ENCODE measurements at places on chromosomes 7 and 10. TPM values are rescaled to one million over a fixed set of nuclear protein-coding genes. Genes with fewer than 3 reads are reported as not detected.

GRCh38 chr10:79153745-79154144 lies 85.0 kb downstream of the ZMIZ1 start:
- DNase-seq: no peak

DNA sequence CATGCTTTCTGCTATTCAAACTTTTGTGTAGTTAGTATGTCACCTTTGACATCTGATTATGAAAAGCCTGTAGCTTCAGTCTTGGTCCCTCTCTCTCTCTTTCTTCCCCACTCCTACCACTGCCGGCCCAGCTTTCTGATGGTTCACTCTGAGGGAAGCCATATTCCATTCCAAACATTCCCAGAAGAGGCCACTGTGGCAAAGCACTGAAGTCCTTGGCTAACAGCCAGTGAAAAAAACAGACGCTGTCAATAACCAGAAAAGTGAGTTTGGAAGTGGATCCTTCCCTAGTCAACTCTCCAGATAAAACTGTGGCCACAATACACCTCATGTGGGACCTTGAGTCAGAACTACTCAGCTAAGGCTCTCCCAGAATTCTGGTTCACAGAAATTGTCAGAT lies 950.7 kb upstream of the PHF14 start:
- DNase-seq: no peak

GRCh38 chr7:374706-375311 lies 84.8 kb downstream of the FOXL3 start:
- no peak for DNase-seq

Gene CYP2C8
- total RNA-seq: not detected

- no peak for DNase-seq
These were observed 25.5 kb downstream of the CFAP70 start for GRCh38 chr10:73333202-73333601.

GRCh38 chr10:22554461-22555182 lies 159.8 kb downstream of the PIP4K2A start:
- DNase-seq: peak; percentile 93

DNA sequence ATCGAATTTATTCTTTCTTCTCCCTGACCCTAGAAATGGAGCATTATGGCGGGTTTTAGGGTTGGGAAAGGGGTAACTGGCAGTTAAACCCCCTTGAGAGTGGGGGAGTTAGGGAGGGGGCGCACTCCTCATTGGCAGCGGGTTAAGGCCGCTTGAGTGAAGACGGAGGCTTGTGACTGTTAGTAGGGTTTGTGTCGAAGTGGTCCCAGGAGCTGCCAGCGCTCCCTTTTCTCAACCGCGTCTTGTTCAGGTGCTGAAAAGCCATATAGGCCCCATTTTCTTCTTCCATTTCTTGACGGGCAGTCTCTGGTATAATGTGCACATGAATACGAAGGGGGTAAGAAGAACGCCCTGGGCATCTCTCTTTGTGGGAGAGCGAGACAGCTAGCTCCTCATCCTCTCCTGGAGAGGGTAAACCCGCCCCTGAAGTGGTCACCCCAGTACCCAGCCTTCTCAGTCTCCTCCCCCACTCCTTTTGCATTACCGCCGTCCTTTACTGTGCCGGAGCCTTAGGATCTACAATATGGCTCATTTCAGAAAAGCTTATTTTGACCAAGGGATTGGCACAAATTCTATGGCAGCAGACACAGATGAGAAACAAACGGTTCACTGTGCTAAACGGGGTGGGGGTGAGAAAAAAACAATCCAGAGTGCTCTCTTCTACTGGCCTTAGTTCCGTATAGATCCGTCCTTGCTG lies 836 bp downstream of the KMT2E start:
- peak; percentile 52 for DNase-seq

GRCh38 chr10:91864099-91864498 lies 45.2 kb downstream of the FGFBP3 start:
- DNase-seq: no peak

DNA sequence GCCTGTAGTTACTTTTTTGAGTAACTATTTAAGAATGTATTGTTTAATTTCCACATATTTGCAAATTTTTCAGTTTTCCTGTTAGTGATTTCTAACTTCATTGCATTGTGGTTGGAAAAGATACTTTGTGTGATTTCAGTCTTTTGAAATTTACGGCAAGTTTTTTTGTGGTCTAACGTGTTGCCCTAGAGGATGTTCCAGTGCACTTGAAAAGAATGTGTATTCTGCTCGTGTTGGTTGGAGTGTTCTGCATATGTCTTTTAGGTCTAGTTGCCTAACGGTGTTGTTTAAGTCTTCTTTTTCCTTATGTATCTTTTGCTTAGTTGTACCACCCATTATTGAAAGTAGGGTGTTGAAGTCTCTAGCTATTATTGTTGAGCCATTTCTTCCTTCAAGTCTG lies 59.7 kb downstream of the LCOR start:
- DNase-seq: no peak

Gene ZPBP
- total RNA-seq: not detected

GRCh38 chr7:4136036-4136435 lies 546.1 kb upstream of the FOXK1 start:
- DNase-seq: no peak

DNA sequence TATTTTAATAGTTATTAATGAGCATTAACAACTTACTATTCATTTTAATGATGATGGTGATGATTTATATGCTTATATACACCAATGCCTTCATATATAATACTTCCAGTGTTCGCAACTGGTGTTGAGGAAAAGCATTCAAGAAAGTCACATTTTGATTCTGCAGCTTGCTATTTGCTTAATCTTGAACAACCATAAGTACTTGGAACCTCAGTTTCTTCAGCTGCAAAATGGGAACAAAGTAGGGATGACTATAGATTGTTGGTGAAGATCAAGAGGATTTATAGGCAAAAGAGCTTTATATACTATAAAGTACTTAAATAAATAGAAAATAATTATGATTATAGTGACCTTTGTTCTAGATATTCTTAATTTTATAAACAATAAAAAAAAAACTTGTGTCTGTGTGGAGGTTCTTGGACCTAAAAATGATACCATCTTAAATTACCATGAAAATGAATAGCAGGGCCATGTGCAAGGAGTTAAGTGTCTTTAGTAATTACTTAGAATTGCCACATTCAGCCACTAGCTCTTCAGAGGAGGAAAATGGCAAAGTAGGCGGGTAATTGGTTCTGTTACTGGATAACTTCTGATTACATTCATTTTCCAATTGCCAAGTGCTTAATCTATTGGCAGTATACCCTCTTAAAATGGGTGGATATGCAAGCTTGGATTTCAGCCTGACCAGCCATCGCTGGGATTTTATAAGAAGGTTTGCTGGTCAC lies 4.5 kb downstream of the ARID5B start:
- no peak for DNase-seq

GRCh38 chr10:35089611-35090161 lies 455 bp downstream of the CUL2 start:
- DNase-seq: peak; percentile 53

Gene AP4M1
- total RNA-seq: 16.1 TPM

Measured in fibroblast of villous mesenchyme (primary cell).